HFFc6 (cell line): ENCODE measurements at places on chromosomes 3 and 15. TPM values are rescaled to one million over a fixed set of nuclear protein-coding genes. Genes with fewer than 3 reads are reported as not detected.

DNA sequence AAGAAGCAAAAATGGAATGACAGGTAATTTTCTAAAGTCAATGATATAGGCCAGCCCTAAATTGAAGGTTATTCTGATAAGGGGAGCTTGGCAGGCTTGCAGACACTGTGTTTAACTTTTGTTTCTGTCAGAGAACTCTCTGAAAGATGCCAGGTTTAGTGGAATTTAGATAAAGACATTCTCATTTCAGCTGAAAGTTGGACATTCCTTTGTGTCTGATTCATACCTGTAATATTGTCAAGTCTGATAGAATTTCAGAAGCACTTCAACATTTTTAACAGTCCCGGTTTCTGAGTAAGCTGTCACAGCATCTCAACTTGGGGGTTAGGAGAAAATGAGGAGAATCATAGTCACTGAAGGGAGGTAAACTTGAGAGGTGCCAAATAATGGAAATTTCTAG, 84.0 kb downstream of the DIPK2A start:
- peak; percentile 8 for DNase-seq

GPR27 gene
- not detected in 3 replicates for total RNA-seq

DNA sequence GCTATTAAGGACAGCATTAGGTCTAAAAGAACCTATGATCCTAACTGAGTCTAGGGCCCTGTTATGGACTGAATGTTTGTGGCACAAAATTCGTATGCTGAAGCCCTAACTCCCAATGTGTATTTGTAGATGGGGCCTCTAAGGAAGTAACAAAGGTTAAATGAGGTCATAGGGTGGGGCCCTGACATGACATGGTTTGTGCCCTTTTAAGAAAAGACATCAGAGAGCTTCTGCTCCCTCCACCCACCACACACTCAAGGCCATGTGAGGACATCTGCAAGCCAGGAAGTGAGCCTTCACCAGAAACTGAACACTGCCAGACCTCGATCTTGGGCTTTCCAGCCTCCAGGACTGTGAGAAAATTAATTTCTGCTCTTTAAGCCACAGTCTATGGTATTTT, 49.2 kb downstream of the PHC3 start:
- DNase-seq: no peak

ACY1 gene
- total RNA-seq: 42.0 to 51.5 TPM (median 44.9 TPM) in 3 replicates

USP13 gene
- total RNA-seq: 17.0 to 22.1 TPM (median 20.8 TPM) in 3 replicates

MUSTN1 gene
- total RNA-seq: not detected in 2 replicates

GOLGA8T gene
- not detected in 3 replicates for total RNA-seq

DNA sequence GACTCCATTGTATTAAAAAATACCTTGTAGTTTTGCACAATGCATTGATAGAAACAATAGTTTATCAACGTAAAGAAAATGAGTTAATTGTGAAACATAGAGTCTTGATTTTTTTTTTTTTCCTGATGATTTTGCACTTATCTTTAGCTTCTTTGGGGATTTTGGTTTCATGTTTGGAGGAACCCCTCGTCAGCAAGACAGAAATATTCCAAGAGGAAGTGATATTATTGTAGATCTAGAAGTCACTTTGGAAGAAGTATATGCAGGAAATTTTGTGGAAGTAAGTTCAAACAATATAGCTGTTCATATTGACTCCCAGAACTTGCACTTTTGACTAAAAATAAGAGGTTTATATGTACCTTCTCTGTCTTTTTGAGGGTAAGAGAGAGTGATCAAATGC, 7.0 kb downstream of the DNAJB11 start:
- DNase-seq: no peak

SLC9A9 gene
- total RNA-seq: 0.18 to 0.46 TPM (median 0.32 TPM) in 3 replicates

DNA sequence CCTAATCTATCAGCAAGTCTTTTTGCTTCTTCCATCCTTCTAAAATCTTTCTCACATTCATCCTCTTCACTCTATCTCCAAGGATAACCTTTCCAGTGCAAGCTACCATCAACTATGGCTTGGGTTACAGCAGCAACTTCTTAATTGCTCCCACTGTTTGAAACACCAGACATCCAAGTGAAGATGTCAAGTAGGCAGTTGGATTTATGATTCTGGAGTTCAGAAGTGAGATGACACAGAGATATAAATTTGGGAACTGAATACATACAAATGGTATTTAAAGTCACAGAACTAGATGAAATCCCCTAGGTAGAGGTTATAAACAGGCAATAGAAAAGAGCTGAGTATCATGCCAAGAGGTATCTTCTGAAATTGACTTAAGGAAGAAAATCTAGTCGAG, 3.7 kb downstream of the UBR1 start:
- no peak for DNase-seq

UACA gene
- total RNA-seq: 145 to 328 TPM (median 231 TPM) in 3 replicates

DNA sequence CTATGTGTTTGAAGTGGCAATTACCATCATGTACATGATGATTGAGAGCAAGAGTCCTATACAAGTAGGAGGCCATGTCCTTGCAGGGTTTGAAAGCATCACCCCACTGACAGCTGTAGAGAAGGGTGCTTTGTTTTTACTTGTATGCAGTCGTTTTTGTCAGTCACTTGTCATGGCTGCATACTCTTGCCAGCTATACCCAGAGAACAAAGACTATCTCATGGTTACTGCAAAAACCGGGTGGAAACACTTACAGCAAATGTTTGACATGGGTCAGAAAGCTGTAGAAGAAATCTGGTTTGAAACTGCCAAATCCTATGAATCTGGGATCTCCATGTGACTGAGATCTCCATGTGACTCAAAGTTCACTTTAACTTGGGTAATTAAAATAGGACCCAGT, 6.9 kb upstream of the PSMA4 start:
- no peak for DNase-seq

C3orf80 gene
- total RNA-seq: 0.35 to 0.95 TPM (median 0.57 TPM) in 3 replicates
